ENCODE measurements at places on chromosomes 4 and X.

DNA sequence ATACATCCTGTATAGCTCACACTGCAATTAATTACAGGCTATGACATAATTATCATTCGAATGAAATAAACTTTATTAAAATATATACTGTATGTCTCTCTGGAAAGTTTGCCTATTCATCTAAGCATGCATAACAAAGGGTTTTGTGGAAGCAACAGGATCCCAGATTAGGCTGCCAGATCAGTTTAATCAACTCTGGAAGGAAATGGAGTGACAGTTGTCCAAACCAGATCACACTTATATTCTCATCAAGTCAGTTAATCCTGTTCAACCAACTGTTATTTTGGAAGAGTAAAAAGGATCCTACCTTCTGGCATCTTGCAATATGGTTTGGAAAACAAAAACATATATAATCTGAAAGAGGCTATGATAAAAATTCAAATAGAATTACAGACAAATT is 312.2 kb downstream of the FAT4 start:
- DNase-seq = no peak

DNA sequence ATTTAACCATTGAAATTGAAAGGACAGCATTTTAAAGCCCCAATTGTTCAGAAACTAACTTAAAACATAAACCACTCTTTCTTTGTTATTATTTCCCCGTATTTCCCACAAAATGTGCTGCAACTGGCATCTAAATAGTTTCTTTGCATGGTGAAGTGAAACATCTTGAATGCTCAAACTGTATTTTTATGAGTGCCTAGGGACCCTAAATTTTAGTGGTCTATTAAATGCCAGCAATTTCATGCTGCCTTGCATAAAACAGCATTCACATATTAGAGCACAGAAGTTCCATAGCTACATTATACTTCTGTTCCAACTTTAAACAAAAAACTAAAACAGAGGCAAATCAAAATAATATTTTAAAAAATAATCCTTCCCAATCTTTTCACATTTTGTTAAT is 5.4 kb downstream of the RAB28 start:
- no peak for DNase-seq

DNA sequence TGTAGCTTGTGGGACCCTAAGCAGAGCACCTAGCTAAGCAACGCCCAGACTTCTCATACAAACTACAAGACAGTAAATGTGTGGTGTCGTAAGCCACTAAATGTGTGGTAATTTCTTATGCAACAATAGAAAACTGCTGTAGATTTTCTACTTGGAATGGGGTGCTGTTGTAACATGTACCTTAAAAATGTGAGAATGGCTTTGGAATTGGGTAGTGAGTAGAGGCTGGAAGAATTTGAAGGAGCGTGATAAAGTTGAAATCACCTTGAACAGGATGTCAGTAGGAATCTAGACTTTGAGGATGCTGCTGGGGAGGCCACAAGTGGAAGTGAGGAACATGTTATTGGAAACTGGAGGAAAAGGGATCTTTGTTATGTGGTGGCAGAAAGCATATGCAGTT is 43.2 kb upstream of the FUNDC1 start:
- DNase-seq = no peak

GRCh38 chr4:111360906-111361305 is 738.0 kb upstream of the PITX2 start:
- no peak for DNase-seq

DNA sequence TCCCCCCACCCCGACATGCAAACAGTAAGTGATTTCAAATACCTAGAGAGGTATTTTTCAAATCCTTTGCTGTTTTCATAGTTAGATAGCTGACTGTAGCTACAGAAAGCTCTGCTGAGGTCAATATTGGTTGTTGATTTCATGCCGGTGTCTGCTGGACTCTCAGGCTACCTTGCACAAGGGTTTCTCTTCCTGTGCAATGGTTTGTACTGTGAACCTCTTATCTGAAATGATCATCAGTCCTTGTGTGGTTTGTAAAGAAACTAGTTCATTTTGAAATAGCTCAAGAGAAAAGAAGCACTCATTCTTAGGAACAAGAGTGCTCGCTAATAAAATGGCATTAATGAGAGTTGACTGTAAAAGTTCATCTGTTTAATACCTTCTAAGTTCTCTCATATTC is 2.1 kb downstream of the MTM1 start:
- DNase-seq = peak; percentile 30

DNA sequence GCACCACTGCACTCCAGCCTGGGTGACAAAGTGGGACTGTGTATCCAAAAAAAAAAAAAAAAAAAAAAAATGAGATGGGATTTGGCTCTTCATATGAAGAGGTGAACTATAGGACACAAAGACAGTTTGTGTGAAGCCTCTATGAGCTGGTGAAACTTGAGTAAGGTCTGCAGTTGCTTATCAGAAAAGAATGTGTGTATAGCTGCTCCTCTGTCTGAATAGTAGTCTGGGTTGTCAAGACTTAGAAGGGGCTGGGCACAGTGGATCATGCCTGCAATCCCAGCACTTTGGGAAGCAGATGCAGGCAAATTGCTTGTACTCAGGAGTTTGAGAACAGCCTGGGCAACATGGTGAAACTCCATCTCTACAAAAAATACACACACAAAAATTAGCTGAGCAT is 82.8 kb downstream of the ARSF start:
- DNase-seq = no peak

- no peak for DNase-seq
Observed at GRCh38 chr4:116058129-116058528, 944.7 kb upstream of the NDST4 start.

Measured in CD4-positive, alpha-beta T cell treated with Interleukin-12 subunit alpha and Interleukin-12 subunit beta, for 1 hour (primary cell).